ENCODE measurements at places on chromosomes 5 and 9.

GRCh38 chr5:124747791-124748686 lies 1.6 kb upstream of the ZNF608 start:
- DNase-seq, result no peak

DNA sequence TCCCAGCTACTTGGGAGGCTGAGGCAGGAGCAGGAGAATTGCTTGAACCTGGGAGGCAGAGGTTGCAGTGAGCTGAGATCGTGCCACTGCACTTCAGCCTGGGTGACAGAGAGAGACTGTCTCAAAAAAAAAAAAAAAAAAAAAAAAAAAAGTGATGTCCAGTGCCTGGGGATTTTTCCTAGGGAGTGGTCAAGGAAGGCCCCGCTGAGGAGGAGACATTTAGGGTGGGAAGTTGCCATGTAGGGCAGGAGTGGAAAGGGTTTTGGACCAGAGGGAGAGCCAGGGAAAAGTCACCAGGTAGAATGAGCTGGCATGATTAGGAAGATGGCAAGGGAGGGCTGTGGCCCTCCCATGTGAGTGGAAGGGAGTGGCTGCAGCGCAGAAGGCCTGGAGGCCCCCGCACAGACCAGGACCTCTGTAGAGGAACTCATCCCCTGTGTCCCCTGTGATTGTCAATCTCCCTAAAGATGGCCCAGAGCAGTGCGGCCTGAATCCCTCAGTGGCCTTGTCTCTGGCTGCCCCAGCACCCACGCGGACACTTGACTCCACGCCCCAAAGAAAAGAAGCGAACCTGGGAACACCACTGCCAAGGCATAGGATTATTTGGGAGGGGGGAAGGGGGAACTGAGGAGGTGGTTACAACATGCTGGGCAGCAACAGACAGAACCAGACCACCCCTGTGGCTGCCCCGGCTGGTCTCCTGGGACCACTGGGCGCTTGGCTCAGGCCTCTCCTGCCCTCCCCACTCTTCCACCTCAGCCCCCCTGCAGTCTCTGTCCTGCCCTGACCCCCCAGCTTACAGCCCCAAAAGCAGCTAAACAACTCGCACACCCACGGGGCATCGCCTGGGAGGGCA lies 2.6 kb upstream of the SQSTM1 start:
- DNase-seq, result no peak

DNA sequence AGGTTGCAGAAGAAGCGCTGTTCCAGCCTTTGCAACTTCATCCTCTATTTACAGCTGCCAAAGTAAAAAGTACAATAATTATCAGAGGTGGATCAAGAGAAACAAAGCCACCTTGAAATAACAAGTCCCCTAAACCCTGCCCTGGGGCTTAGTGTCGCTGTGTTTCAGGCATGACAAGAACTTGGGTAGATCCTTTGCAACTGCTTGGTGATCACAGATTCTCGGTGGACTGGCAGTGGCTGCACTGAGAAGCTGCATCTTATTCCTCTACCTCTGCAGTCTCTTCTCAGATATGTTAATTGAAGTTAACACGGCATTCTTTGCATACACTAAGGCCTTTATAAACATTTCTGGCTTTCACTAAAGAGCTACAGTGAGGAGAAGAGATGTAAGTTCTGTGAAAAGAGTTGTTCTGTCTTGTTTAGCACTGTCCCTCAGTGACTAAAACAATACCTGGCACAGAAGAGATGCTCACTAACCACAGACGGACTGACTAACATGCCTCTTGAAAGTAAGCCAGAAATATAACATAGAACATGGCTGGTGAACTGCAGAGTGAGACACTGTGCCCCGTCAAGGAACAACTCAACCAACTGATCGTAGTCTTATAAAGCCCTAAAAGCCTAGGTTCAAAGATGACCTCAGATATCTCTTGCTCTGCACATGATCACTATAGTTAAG lies 144.2 kb downstream of the MLLT3 start:
- peak; percentile 2 for DNase-seq

DNA sequence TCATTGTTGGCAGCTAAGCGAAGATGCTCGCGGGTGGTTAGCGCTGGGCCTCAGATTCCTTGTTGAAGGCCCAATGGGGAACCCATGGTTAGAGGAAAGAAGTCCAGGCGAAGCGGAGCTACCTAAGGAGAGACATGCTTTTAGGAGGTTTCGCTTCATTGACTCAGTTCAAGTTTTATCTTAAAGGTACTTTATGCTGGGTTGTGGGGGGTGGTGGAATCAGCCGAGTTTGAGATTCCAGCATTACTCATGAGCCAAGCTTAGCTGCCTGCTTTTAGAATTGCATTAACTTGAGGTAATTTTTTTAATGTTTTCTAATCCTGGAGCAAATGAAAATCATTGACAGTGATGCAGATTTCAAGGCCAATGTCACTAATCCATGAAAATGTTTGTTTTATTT lies 16.1 kb downstream of the MEGF10 start:
- no peak for DNase-seq

GRCh38 chr9:6905850-6906375 lies 148.1 kb downstream of the KDM4C start:
- no peak for DNase-seq
